Fibroblast of the aortic adventitia (primary cell): ENCODE measurements at places on chromosomes 2 and 18.

- DNase-seq: no peak
Observed at GRCh38 chr2:98508709-98509066, 64.0 kb downstream of the INPP4A start.

- DNase-seq: peak; percentile 63
Observed at GRCh38 chr2:111617299-111618225, 266.4 kb downstream of the ANAPC1 start.

GRCh38 chr18:57727952-57728807 lies 74.9 kb downstream of the ATP8B1 start:
- DNase-seq: peak; percentile 41

GRCh38 chr18:23314672-23315071 lies 138.4 kb upstream of the RIOK3 start:
- no peak for DNase-seq

DNA sequence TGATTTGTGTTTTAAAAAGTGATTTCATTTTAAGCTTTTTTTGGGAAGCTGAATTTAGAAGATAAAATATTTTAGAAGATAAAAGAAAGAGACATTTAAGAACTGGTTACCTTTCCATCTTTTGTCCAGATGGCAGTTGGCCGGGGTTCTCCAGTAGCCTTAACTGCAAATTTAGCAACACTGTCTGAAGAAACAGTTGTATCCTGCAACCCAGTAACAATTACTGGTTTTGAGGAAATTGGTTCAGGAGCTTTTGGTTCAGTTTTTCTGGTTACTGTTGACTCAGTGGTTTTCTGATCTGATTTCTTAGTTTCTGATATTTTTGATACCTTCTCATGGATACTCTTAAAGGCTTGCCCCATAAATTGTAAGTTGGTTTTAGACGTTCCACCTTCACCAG lies 49.9 kb downstream of the PLEKHA3 start:
- DNase-seq: no peak

DNA sequence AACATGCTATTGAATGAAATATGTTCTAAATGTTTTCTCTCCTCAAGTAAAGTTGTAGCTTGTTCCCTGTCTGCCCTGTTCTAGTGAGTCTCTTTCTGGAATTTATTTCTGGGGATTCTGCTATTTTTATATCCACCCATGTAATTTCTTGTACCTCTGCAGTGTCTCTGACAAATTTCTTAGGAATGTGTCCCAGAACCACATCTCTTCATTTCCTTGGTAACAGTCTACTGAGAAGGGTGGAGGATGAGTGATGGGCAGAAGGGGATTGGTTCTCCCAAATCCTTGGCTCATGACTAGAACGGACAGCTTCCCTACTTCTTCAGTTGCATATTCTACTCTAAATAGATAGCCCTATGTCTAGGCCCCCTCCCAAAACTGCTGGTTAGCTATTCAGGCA lies 490.6 kb upstream of the LINC00305 start:
- no peak for DNase-seq

- DNase-seq: no peak
Observed at GRCh38 chr2:132412021-132412420, 4.6 kb upstream of the GPR39 start.

GRCh38 chr2:151391436-151391835 lies 18.3 kb upstream of the RIF1 start:
- no peak for DNase-seq

- no peak for DNase-seq
Observed at GRCh38 chr2:150160058-150160457, 327.4 kb downstream of the RND3 start.

DNA sequence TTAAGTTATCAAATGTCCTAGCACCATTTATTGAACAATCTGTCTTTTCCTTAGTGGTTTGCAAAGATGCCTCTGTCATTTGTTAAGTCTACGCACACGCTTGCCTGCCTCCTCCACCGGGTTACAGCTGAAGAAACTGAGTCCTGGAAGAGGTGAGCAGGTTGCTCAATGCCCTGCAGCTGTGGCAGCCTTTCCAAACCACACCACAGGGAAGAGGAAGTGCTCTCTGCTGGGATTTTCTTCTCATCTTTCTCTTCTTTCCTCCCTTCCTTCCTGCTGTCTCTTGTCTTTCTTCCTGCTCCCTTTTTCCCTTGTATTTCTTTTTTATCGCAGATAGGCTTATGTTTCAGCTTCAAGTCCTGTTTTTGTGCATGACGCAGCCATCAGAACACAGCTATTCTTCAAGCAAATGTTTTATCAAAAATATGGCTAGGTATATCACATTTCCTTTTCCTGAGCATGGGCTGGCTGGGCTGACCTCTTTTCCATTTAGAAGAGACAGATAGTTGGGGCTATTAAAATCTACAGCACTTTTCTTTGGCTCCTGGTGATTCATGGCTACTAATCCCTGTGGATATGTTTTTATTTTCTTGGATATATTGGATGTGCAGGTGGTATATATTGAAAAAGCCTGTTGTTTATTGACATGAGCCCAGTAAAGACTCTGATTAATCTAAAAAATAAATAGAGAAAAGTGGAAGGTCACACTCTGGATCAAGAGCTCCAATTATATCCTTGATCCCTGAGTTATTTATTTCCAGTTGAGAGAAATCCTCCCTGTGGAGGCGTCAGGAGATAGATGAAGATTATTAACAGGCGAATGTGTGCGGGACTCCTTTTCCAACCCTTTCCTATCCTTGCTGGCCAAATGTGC lies 214.6 kb downstream of the TSN start:
- no peak for DNase-seq

DNA sequence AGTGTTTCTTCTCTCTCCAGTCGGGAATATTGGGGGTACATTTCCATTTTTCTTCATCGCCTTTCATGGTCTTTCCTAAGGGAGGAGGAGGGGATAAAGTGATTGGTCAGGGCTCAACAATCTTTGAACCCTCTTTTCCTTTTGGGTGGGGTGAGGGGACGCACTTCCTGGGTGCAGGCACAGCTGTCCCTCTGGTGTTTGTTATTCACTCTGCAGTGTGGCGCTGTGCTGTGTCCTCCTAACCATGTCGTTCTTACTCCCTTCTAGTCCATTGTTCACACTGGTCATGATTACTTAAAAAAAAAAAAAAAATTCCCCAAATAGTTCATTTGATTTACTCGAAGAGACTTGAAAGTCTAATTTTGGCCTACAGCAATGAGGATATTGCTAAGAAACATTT lies 44.4 kb downstream of the ZBTB14 start:
- DNase-seq: no peak

DNA sequence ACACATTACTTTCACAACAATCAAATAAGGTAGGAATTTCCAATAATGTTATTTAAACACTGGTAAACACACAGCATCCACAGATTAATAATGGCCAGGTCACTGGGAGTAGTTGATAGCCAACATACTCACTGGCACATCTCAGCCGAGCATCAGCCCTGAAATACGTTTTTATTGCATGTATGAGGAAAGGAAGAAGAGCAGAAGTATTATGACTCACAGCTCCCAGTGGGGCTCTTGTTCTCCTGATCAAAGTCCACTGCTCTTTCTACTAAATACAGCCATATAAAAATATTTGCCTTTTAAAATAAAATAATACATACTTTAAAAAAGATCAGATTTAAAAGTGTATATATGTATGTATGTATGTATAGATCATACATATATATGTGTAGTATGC lies 999.6 kb downstream of the SUCLG1 start:
- DNase-seq: no peak

GRCh38 chr2:108403494-108403893 lies 25.7 kb downstream of the SULT1C4 start:
- no peak for DNase-seq

DNA sequence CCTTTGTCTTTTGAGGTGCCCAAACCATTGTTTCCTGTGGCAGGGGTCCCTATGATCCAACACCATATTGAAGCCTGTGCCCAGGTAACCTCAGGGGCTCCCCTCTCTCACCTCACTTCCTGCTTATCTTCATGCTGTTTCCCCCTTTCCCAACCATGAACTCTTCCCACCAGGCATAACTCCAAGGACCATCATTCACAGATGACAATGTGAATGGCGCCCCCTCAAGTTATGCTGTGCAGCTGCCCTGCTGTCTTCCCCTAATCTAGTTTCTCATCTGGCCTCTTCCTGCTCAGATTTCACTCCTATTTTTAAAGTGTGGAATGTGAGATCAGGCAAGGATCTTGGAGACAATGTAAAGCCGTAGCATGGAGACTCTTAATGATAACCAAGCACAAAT lies 1.4 kb downstream of the GMPPA start:
- peak; percentile 32 for DNase-seq

GRCh38 chr2:127052771-127053691 lies 53.9 kb downstream of the BIN1 start:
- DNase-seq: no peak

DNA sequence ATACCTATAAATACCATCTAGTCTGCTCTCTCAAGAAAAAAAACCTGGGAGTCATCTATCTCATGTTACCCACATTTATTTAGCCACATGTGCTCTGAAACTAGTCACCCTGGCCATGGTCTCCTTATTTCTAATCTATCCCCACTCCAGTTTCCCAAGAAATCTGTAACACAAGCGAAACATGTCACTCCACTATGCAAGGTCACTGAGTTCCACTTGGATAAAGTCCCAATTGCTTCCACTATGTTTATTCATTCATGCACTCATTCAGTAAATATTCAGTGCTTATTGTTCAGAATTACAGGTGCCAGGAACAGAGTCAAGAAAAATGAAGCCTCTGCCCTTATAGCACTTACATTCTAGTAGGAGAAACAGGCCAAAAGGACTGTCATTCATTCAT lies 369.4 kb upstream of the CYRIA start:
- no peak for DNase-seq

DNA sequence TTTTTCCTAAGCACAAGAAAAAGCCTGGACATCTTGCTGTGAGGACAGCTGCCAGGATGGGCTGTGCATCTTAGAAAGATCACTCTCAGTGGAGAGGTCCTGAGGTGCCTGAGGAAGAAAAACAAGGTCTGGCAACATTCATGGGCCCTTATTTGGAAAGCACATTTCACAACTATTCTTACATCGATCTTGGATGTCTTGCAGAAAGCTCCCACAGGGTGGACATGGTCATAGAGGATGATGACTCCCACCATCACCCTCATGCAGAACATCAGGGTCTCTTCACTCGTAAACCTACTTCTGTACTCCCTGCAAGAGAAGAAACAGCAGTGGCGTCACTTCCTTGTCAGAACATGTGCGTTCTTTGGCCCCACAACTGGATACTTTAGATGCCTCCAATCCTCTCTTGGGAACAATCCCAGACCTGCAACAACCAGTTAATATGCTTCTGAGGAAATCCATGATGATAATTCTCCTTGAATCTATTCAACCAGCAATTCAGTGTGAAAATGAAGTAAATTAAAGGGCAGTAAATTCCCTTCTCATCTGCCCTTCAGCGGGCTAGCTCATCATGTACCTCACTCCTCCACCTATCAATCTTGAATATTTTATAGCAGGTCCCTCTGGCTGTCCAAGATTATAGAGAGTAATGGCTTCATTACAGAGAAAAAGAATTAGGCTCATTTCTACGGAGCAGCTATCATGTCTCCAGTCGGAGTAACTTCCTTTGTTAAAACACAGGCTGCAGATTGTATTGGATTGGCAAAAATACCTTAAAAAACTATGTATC lies 106.2 kb downstream of the CYRIA start:
- no peak for DNase-seq

DNA sequence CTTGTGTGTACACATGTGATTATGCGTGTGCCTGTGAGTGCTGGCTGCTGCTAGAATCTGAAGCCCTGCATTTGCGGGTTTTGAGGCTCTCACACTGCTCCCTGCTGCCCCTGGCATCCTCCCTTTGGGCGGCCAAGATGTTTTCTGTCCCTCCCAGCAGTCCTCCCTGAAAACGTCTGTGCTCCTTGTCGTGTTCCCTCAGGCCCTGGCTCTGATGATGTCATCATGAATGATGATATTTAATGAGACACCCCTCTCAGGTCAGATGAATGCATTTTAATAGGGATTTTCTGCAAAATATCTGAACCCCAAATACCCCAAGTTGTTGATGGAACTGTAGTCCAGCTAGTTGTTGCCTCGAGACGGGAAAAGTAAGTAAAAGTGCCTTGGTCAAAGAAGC lies 73.1 kb downstream of the TSHZ1 start:
- DNase-seq: no peak

- DNase-seq: no peak
Observed at GRCh38 chr2:41488888-41489287, 558.9 kb upstream of the PKDCC start.

- no peak for DNase-seq
Observed at GRCh38 chr2:208183972-208184705, 5.7 kb downstream of the C2orf80 start.

DNA sequence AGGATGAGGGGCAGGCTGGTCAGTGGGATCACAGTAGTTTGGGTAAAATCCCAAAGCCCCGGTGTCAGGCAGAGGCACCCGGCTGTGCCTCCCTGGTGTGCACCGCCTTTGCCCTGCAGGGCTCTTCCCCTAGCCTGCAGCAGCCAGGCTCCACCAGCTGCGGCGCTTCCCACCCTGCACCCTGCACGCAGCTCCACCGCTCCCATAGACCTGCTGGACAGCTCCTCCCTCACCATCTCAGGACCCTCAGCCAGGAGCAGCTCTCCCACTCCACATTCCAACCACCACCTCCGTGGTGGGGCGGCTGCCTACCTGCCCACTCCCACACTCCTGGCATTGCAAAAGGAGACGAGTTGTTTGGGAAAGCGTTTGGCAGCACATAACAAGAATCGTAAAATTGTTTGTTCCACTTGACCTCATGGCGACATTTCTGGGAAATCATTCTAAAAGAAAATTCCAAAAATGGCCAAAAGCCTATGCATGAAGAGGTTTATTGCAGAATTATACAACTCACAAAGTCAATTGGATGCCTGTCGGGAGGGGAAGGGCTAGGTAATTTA lies 287.4 kb upstream of the HDAC4 start:
- no peak for DNase-seq

- DNase-seq: no peak
Observed at GRCh38 chr18:66761166-66761565, 157.3 kb upstream of the CDH19 start.

DNA sequence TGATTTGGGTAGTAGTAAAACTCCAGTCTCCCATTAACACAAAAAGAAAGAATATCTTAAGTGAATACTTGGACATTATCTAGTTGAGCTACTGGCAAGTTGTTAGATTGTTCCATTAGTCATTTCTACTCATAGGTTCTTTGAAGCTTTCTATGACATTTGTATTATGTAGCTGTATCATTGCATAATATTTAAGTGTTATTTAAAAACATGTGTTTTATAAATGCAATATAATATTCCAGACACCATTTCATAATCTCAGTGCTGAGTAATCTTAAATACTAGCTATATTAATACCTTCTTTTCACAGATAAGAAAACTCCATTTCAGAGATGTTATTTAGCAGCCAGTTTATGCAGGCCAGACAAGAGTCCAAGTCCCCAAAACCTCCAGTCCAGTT lies 271.9 kb downstream of the NCKAP5 start:
- DNase-seq: peak; percentile 71

GRCh38 chr18:27838225-27838624 lies 338.7 kb downstream of the CDH2 start:
- DNase-seq: no peak

DNA sequence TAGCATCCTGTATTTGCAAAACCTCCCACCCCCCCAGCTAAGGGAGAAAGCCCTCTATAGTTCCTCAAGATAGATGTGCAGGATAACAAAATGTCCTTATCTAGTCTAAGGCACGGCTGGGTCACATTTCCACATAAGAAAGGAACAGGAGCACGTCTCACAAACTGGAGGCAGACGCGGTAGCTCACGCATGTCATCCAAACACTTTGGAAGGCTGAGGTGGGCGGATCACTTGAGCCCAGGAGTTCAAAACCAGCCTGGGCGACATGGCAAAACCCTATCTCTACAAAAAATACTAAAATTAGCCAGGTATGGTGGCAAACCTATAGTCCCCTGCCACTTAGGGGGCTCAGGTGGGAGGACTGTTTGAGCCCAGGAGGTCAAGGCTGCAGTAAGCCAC lies 9.3 kb downstream of the SF3B1 start:
- DNase-seq: no peak

- DNase-seq: peak; percentile 87
Observed at GRCh38 chr2:129849559-129850160, 129.8 kb upstream of the RAB6C start.
